HT1080 (cell line): ENCODE measurements at places on chromosomes 7 and 10. TPM values are rescaled to one million over a fixed set of nuclear protein-coding genes. Genes with fewer than 3 reads are reported as not detected.

Gene ZFAND2A
- total RNA-seq: 22.5 and 25.9 TPM in 2 replicates

Gene ASIC3
- 0.45 TPM in 1 of 2 replicates, not detected in the other for total RNA-seq

Gene GPR15LG
- not detected in 2 replicates for total RNA-seq

Gene CELF2
- 9.7 and 9.8 TPM in 2 replicates for total RNA-seq

Gene ARHGAP19
- 9.0 and 11.1 TPM in 2 replicates for total RNA-seq
